ENCODE measurements at places on chromosomes 5 and 9.

DNA sequence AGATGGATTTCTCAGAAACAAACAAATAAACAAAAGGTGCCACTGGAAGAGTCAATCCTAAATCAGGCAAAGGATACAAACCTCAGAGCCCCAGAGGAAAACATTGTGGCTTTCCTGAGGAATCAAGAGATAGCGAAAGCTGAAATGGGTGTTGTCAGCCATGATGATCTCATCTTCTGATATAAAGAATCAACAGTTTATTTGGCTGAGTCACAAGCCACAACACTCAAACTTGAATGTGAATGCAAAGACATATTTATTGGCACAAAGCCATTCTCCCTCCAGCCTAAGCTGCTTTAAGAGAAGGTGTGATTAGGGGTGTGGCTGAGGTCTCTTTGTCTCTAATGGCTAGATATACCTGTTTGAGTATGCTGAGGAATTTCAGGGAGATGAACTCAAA lies 73.3 kb upstream of the NREP start:
- H3K27me3 ChIP-seq = no peaks in the 10 kb centered on the region
- H3K4me3 ChIP-seq = no peak overlapping the region
- no peaks in the 10 kb centered on the region for H3K4me1 ChIP-seq
- no peak overlapping the region for H3K27ac ChIP-seq
- no peaks in the 10 kb centered on the region for H3K36me3 ChIP-seq

GRCh38 chr5:159947708-159948358 lies 31.6 kb downstream of the ADRA1B start:
- peak; percentile 87 for DNase-seq
- no peaks in the 10 kb centered on the region for H3K36me3 ChIP-seq
- H3K4me1 ChIP-seq = no peaks in the 10 kb centered on the region
- H3K27me3 ChIP-seq = no peaks in the 10 kb centered on the region
- H3K4me3 ChIP-seq = no peak overlapping the region
- H3K27ac ChIP-seq = no peak overlapping the region

GRCh38 chr5:103901885-103902284 lies 339.3 kb upstream of the NUDT12 start:
- no peak for DNase-seq
- H3K4me1 ChIP-seq = no peaks in the 10 kb centered on the region
- no peak overlapping the region for H3K27ac ChIP-seq
- H3K4me3 ChIP-seq = no peak overlapping the region
- no peaks in the 10 kb centered on the region for H3K27me3 ChIP-seq
- H3K36me3 ChIP-seq = no peaks in the 10 kb centered on the region

DNA sequence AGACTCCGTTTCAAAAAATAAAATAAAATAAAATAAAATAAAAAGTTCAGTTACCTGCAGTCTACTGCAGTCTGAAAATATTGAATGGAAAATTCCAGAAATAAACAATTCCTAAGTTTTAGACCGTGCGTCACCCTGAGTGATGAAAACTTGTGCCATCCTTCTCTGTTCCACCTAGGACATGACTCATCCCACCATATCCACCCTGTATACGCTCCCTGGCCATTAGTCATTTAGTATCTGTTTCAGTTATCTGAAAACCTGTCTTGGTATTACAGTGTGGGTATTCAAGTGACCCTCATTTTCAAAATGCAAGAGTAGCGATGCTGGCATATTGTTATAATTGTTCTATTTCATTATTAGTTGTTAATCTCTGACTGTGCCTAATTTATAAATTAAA lies 51.8 kb upstream of the TEX48 start:
- H3K4me1 ChIP-seq = no peaks in the 10 kb centered on the region
- H3K4me3 ChIP-seq = no peak overlapping the region
- no peak overlapping the region for H3K27ac ChIP-seq
- no peaks in the 10 kb centered on the region for H3K36me3 ChIP-seq
- H3K27me3 ChIP-seq = no peaks in the 10 kb centered on the region

- H3K27me3 ChIP-seq = no peaks in the 10 kb centered on the region
- no peaks in the 10 kb centered on the region for H3K36me3 ChIP-seq
- no peak overlapping the region for H3K27ac ChIP-seq
- H3K4me1 ChIP-seq = peaks cover 8% of the 10 kb centered on the region
Measured at GRCh38 chr9:33225319-33226147, 14.4 kb upstream of the SPINK4 start.

- H3K4me1 ChIP-seq = no peaks in the 10 kb centered on the region
- no peak overlapping the region for H3K4me3 ChIP-seq
- peaks cover 22% of the 10 kb centered on the region for H3K36me3 ChIP-seq
Measured at GRCh38 chr5:1055896-1056610, 47.5 kb downstream of the NKD2 start.

DNA sequence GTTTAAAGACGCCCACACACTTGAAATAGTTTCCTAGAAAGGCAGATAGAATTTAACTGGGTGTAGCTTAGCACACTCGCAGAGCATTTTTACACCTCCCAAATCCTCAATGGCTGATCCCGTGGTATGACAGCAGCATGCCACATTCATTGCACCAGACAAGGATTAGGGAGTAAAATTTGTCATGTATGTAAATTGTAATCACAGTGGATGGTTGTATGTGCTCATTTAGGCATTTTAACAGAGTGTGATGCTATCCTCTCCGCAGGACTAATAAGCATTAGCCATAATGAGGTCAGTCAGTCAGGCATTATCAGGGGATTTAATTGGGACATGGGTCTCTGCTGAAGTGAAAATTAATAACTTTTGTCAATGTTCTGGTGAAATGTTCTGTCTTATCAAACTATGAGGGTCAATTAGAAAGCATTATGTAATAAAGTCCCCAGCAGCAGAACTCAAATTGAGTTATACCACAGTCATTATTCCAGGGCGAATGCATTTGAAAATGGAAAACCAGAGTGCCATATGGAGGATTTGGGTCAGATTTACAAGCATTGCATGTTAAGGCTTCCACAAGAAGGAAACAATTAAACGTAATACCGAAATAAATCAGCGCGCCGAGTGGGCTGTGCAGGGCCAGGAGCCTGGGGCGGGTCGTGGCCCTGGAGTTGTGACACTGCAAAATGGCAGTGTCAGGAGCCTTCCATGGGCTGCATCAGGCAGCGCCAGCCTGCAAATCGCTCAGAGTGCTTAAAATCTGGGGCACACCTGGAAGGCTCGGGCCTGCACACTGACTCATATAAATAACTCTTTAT lies 602.2 kb downstream of the BNC2 start:
- H3K4me1 ChIP-seq = peaks cover 3% of the 10 kb centered on the region
- H3K27ac ChIP-seq = no peak overlapping the region
- no peaks in the 10 kb centered on the region for H3K27me3 ChIP-seq
- no peak for DNase-seq
- H3K36me3 ChIP-seq = no peaks in the 10 kb centered on the region

- H3K27ac ChIP-seq = no peak overlapping the region
- H3K27me3 ChIP-seq = no peaks in the 10 kb centered on the region
- H3K4me1 ChIP-seq = peaks cover 12% of the 10 kb centered on the region
- H3K4me3 ChIP-seq = no peak overlapping the region
Measured at GRCh38 chr9:35609001-35609819, 4.1 kb downstream of the TESK1 start.

DNA sequence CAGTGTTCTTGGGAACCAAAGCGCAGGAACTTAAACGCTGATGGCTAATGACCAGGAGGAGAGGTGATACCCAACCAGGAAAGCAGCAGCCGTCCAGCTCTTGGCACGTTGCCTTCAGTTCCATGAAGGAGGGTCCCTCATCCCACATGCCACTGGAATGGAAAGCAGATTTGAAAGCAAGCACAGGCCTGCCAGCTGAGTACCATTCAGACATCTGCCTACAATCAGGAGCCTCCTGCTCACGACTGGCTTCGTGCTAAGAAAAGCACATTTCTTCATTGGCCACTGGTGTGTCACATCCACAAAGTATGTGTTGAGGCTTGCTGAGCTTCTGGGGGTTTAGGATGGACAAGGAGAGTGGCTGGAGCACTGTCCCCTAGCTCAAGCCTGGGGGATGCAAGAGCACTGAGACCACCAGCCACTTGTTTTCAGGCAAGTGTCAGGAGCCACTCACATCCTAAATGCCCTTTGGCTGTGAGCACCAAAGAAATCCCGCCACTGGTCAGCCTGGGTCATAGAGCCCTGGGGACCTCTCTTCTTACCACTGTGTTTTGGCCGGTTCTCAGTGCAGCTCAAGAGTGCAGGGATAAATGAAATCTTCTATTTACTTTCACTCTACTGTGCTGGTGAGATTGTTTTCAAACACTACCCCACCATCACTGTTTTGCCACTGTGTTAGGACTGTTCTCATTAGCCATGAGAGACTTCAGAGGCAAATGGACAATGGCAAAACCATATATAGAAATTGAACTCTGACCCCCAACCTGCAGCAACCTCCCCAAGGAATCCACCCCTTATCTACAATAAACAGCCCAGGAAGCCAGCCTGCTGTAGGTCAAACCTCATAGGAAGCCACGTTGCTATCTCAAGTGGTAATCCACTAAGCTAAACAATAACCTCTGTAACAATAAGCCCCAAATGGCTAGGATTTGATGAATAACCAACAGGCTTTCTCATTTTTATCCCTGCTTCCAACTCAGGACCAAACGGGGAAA lies 58.3 kb downstream of the MTX3 start:
- H3K27me3 ChIP-seq = no peaks in the 10 kb centered on the region
- H3K4me1 ChIP-seq = no peaks in the 10 kb centered on the region
- H3K36me3 ChIP-seq = no peaks in the 10 kb centered on the region
- no peak overlapping the region for H3K27ac ChIP-seq
- no peak for DNase-seq

DNA sequence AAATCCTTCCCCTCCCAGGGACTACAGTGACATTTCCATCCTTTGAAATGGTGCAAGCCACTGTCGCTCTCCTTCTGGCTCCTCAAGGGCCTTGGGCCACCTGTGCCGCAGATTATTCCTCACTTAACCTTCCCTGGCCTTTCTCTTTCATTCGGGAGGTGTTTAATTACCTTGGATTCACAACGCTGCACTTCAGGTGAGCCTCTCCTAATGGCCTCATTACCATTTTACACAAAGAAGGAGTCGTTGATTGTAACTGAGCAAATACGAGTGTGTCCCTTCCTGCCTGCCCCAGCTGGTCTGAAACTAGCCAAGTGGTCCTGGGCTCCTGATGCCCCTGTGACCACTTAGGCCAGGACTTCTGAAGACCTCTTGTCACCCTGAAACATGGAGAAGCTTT lies 205.0 kb downstream of the CRB2 start:
- H3K27me3 ChIP-seq = no peaks in the 10 kb centered on the region
- DNase-seq = no peak
- H3K27ac ChIP-seq = no peak overlapping the region
- H3K36me3 ChIP-seq = peaks cover 2% of the 10 kb centered on the region

- H3K27ac ChIP-seq = peak overlapping the region; percentile 86
- H3K36me3 ChIP-seq = no peaks in the 10 kb centered on the region
- H3K4me1 ChIP-seq = peaks cover 12% of the 10 kb centered on the region
- no peak overlapping the region for H3K4me3 ChIP-seq
- DNase-seq = peak; percentile 52
Measured at GRCh38 chr5:95446560-95447221, 55.5 kb downstream of the FAM81B start.

GRCh38 chr5:173643964-173644363 lies 27.5 kb upstream of the BOD1 start:
- H3K27ac ChIP-seq = no peak overlapping the region
- no peaks in the 10 kb centered on the region for H3K36me3 ChIP-seq
- no peaks in the 10 kb centered on the region for H3K27me3 ChIP-seq
- DNase-seq = no peak
- peaks cover 26% of the 10 kb centered on the region for H3K4me1 ChIP-seq
- no peak overlapping the region for H3K4me3 ChIP-seq

DNA sequence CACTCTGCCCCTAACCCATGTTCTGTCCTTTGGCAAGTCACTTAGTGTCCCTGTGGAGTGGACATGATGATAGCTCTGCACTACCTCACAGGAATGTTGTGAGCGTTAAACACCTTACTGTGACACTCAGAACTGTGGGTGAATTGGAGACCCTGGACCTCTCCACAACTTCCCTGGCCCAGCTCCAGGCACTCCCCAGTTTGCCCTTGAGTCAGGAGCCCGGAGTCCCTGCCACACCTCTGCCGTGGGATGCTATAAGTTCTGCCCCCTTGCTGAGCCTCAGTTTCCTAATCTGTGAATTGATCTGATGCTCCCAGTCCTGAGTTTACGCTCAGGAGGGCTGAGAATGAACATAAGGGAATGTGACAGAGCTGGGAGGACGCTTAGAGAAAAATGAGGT lies 34.4 kb downstream of the GSN start:
- peaks cover 6% of the 10 kb centered on the region for H3K4me1 ChIP-seq
- DNase-seq = no peak
- H3K36me3 ChIP-seq = peaks cover 29% of the 10 kb centered on the region
- H3K27ac ChIP-seq = no peak overlapping the region
- no peaks in the 10 kb centered on the region for H3K27me3 ChIP-seq
- no peak overlapping the region for H3K4me3 ChIP-seq

DNA sequence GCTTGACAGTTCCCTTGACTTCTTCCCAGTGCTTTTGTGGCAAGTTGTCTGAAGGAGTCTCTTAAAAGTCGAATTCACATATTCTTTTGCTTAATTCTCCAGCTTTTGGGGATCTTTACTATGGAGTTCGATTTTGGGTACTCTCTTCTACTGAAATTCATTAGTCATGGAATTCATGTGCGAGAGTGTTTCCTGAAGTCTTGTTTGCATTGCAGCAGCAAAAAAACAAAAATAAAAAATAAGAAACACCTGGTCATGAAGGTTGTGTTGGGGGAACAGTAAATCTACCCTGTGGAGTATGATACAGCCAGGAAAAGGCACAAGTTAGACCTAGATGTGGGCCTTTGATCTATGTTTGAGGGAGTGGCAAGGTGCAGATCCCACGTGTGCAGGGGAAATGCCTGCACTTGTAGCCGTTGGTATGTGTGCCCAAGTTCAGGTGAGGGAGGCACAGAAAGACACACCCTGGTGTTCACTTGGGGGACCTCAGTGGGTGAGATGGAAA lies 55.2 kb downstream of the CFAP77 start:
- H3K27ac ChIP-seq = no peak overlapping the region
- no peak overlapping the region for H3K4me3 ChIP-seq
- no peaks in the 10 kb centered on the region for H3K36me3 ChIP-seq
- H3K27me3 ChIP-seq = no peaks in the 10 kb centered on the region

GRCh38 chr9:126522612-126523356 lies 90.9 kb upstream of the LMX1B start:
- no peak overlapping the region for H3K27ac ChIP-seq
- H3K27me3 ChIP-seq = no peaks in the 10 kb centered on the region
- peaks cover 19% of the 10 kb centered on the region for H3K4me1 ChIP-seq
- no peak overlapping the region for H3K4me3 ChIP-seq
- no peaks in the 10 kb centered on the region for H3K36me3 ChIP-seq

DNA sequence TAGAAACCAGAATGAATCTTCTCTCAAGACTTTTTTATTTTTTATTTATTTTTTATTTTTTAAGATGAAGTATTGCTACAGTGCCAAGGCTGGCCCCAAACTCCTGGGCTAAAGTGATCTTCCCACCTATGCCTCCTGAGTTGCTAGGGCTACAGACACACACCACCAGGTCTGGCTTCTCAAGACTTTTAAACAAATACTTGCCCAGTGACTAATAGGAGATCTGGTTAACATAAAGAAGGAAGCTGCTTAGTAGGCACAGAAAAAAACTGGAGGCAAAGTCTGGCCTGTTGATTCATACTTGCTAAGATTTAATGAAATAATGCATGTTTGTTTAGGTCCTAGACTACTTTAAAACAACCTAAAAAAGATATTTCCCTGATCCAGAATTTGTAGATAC lies 43.8 kb downstream of the SLC38A9 start:
- no peak overlapping the region for H3K4me3 ChIP-seq
- H3K27me3 ChIP-seq = no peaks in the 10 kb centered on the region
- peaks cover 10% of the 10 kb centered on the region for H3K36me3 ChIP-seq
- peak overlapping the region; percentile 77 for H3K27ac ChIP-seq

Measured in trophoblast cell (in vitro differentiated cells and primary cell).